GM06990 (cell line): ENCODE measurements at places on chromosomes 4 and X.

- DNase-seq, result no peak
Measured at GRCh38 chr4:178339769-178340168, 897.5 kb upstream of the AGA start.

DNA sequence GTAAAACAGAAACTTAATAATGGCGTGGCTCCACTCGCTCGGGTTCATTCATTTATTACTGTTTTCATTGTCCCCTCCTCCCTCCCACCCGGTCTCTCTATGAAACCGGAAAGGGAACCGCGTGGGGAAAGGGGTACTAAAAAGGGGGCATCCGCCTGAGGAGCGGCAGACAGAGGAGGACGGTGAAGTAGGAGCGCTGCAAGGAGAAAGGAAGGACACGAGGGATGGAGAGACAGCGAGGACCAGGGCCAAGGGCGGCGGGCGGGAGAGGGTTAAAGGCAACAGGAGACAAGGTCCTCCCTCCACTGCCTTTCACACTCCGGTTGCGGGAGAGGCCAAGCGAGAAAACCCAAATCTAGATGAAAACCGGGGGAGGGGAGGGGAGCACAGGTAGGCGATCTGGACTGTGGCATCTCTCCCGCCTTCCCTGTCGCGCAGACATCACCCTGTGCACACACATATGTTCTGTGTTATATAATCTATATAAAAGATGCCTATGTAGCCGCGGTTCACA lies 829 bp downstream of the ELOVL6 start:
- peak; percentile 73 for DNase-seq

DNA sequence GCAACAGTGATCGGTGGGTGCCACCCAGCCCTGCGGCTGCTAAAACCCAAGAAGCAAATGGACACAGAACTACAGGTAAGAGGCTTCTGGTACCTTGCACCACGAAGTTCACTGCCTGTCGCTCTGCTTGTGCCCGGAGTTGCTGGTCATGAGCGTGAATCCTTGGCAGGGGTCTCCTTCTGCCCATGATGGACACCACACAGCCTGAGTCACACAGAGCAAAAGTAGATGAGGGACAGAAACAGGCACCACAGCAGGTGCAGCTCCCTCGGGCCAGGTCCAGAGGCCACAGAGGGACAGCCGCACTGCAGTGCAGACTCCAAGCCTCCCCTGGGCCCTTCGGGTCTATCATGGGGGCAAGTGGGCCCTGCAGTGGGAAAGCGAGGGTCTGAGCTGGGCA lies 22.4 kb downstream of the NAT8L start:
- DNase-seq, result no peak

DNA sequence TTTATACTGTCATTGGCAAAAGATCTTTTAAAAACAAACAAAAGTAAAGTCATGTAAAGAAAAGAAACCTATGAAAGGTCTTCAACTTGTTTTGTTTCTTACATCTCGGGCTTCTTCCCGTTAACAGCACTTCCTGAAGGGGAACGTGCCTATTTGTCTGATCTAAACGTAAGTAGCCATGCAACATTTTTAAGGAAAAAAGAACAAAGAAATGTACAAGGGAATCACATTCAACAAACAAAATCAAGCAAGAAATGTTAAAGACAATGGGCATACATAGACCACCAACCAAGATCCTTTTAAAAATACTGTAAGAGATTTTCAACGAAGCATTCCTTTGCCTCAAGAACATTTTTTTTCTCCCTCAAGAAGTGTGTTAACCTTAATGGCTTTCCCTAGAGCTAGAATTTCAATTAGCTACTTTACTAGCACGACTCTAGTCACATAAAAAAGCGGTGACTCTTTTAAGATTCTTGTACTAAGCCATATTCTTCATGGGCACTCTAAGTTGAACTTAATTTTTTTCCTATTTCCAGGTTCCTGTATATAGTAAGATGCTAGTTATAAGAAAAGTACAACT lies 112.0 kb upstream of the TTC29 start:
- DNase-seq, result no peak

DNA sequence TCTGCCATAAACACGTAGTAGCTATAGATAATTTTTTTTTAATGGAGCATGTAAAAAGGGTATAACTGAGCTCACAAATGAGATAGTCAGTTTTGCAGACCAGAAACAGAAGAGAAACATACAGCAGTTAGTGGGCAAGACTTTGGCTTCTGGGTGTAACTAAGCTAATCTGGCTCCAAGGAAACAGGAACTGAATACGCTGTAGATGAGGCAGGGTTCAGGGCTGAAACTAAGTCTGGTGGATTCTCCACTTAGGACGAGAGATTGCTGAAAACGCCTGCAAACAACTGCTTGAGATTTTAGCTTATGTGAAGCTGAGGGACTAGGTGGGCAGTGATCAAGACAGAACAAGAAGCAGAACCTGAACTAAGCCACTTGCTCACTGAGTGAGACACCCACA lies 91.7 kb downstream of the SMIM20 start:
- no peak for DNase-seq

DNA sequence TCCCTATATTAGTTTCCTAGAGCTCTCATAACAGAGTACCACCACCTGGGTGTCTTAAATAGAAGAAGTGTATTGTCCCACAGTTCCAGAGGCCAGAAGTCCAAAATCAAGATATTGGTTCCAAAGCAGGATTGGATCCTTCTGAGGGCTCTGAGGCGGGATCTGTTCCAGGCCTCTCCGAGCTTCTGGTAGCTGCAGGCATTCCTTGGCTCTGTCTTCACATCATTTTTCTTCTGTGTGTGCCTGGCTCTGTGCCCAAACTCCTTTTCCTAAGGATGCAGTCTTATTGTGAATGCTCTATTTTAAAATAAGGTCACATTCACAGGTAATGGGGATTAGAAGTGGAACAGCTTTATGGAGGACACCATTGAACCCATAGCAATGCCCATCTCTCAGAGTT lies 253.7 kb upstream of the TAPT1 start:
- DNase-seq, result no peak

GRCh38 chr4:1346781-1347409 lies at the start of gene UVSSA:
UVSSA (plus strand) TSS chr4:1347208; CDS start chr4:1348092, 884 bp downstream.
- peak; percentile 100 for DNase-seq

DNA sequence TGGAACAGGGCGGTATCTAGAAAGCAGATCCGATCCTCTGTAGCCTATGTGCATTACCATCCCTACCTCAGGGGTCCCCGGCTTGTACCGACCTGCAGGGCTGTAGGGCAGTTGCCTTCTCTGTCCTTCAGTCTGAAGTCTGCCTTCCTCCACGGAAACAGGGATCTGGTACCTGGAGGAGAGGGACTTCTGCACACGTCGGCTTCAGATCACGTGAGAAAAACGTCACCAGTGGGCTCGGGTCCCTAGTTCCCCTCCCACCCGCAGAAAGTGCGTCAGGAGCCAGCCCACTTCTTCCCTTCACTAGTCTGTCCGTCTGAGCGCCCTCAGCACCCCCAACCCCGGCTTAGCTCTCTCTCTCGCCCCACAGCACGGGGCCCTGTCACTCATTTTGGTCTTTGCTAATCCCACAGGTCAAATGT lies at the start of gene TCEAL5:
TCEAL5 (minus strand) TSS at position 170 of the 422 bp plus-strand sequence. CDS start 2,187 bp downstream, outside the sequence.
- DNase-seq, result no peak

DNA sequence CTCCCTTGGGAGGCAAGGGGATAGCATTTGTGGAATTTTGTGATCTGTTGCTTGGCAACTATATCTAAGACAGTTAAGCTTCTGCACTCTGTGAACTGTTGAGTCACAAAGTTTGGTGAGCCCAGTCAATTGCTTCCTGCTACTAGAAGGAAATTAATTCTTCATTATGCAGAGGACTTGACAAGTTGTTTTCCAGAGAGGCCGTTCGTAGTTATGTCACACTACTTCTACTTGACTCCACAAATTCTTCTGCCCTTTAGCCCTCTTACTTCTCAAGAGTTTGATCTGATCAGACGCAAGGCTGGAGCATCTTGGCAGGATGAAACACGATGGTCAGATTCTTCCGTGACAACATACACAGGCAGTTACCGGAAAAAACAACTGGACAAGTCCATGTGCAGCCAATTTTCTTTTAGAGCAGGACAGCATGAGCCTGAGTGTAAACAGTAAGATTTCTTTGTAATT lies at the start of gene C4orf51:
C4orf51 (plus strand) TSS at position 156 of the 465 bp plus-strand sequence; CDS start at position 214, 58 bp downstream.
- no peak for DNase-seq

DNA sequence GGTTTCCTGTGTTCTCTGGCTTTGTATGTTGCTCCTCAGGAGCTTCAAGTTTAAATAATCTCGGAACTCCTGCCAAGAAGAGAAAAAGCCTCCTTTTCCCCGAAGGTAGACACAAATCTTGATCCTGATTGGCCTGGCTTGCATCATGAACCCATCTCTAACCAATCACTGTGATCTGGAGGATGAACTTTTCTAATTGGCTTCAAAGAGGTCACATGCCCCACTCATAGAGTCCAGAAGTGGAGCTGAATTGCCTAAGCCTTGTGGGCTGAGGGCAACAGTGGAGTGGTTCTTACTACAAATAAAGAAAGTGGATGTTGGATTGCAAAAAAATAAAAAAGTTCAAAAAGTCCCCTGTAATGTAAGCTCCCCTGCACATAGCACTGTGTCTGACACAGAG lies 245.9 kb downstream of the MID1IP1 start:
- DNase-seq, result no peak

DNA sequence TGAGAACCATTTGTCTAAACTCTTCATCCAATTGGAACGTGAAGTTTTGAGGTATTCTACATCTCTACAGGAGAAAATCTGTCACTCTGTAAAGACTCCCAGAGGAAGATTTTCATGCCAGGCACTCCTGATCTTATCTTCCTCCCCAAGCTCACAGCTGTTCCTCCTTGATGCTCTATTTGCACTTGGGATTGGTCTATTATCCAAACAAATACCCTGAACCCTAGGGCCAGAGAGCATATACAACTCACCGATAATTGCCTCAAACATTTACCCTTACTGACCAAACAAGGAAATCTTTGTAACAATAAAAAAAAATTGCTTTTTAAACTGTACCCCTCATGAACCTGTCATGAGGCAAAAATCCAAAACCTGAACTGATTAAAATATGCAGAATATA lies 372.7 kb downstream of the SH2D1A start:
- DNase-seq, result no peak

DNA sequence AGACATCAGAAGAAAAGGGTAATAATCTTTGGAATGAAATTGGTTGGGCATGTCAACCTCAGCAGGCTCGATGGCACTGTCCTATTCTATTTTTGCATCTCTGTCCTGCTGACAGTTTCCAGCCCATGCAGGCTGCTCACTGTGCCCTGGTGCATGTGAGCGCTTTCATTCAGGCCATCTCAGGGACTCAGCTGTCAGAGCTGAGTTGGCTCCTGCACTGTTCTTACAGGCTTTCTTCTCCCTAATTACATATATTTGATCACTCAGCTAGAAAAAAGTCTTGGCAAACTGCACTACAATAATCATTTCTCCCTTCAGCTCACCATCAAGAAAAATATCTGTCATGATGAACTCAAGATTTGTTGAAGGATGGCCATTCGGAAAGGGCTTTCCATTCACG lies 84.7 kb downstream of the RASL11B start:
- no peak for DNase-seq

- DNase-seq, result no peak
Measured at GRCh38 chr4:47862297-47862696, 24.4 kb upstream of the CORIN start.

- no peak for DNase-seq
Measured at GRCh38 chr4:108181704-108182103, 13.0 kb upstream of the LEF1 start.

GRCh38 chr4:76779740-76780459 lies 118.0 kb downstream of the SOWAHB start:
- no peak for DNase-seq

- DNase-seq, result no peak
Measured at GRCh38 chr4:21628916-21629610, 319.5 kb downstream of the KCNIP4 start.

- no peak for DNase-seq
Measured at GRCh38 chr4:114606245-114606644, 7.6 kb downstream of the UGT8 start.

- DNase-seq, result no peak
Measured at GRCh38 chr4:12071316-12071715, 642.6 kb upstream of the HS3ST1 start.

GRCh38 chr4:71006203-71006907 lies 12.9 kb downstream of the DCK start:
- peak; percentile 58 for DNase-seq

DNA sequence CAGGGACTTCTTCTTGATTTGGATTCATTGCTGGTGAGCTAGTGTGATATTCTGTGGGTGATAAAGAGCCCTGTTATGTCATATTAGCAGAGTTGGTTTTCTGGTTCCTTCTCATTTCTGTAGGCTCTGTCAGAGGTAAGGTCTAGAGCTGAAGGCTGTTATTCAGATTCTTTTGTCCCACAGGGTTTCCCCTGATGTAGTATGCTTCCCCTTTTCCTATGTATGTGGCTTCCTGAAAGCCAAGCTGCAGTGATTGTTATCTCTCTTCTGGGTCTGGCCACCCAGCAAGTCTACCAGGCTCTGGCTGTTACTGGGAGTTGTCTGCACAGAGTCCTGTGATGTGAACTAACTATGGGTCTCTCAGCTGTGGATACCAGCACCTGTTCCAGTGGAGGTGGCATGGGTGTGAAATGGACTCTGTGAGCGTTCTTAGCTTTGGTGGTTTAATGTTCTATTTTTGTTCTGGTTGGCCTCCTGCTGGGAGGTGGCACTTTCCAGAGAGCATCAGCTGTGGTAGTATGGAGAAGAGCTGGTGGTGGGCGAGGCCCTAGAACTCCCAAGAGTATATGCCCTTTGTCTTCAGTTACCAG lies 373.7 kb downstream of the AR start:
- no peak for DNase-seq

- no peak for DNase-seq
Measured at GRCh38 chrX:140821280-140821679, 111.7 kb downstream of the LINC00632 start.

DNA sequence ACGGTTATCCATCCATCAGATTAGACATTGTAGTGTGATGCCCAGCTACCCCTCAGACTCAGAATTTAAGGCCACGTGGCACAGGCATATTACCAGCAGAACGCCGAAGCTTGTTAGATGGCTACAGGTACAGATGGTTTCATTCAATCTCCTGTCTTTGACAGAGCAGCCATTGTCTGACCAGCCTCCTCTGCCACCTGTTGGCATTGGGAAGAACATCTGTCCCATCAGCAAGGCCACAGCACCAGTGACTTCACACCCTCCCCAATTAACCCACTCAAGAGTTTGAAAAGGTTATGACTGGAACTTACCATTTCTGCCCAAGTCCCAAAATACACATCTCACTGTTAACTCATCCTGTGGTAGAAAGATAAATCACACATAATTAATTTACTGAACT lies 22.0 kb upstream of the PHKA2 start:
- DNase-seq, result no peak

- no peak for DNase-seq
Measured at GRCh38 chr4:35106091-35106734, 1138.1 kb downstream of the ARAP2 start.

DNA sequence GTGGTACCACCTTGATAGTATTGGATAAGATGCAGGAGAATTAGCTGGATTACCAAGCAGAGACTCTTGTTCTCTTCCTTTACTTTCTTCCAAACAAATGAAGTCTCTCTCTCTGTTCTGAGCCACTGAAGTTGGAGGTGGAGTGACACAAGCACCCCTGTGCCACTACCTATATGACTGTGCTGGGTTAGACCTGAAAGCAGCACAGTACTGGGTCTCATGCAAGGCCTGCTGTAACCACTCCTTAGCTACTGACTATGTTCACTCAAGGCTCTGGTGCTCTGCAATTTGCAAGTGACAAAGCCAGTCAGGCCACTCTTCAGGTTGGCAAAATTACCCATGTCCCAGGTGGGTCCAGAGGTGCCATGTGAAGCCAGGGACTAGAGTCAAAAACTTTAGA lies 389.6 kb upstream of the MAOA start:
- DNase-seq, result no peak

GRCh38 chr4:73684097-73684496 lies 56.3 kb upstream of the CXCL8 start:
- DNase-seq, result no peak
